ENCODE measurements at places on chromosomes 11 and 22.

- no peak for DNase-seq
Observed at GRCh38 chr11:35131886-35132285, 7.1 kb upstream of the CD44 start.

DNA sequence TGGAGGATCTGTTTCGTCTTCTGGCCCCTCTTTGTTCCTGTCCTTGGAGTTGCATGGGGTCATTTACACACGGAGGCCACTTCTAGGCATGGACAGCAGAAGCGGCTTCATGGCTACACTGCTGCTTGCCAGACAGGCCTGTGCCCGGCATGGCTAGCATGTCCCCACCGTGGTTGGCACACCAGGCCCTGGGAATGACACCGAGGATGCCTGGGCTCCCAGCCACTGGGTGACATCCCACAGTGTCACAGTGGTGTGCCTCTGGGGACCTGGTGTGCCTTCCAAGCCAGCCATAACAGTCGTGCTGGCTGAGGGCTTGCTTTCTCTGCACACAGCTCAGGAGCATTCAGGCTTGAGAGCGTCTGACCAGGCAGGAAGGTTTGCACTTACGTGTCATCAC lies 910.1 kb downstream of the TBC1D22A start:
- DNase-seq: no peak

DNA sequence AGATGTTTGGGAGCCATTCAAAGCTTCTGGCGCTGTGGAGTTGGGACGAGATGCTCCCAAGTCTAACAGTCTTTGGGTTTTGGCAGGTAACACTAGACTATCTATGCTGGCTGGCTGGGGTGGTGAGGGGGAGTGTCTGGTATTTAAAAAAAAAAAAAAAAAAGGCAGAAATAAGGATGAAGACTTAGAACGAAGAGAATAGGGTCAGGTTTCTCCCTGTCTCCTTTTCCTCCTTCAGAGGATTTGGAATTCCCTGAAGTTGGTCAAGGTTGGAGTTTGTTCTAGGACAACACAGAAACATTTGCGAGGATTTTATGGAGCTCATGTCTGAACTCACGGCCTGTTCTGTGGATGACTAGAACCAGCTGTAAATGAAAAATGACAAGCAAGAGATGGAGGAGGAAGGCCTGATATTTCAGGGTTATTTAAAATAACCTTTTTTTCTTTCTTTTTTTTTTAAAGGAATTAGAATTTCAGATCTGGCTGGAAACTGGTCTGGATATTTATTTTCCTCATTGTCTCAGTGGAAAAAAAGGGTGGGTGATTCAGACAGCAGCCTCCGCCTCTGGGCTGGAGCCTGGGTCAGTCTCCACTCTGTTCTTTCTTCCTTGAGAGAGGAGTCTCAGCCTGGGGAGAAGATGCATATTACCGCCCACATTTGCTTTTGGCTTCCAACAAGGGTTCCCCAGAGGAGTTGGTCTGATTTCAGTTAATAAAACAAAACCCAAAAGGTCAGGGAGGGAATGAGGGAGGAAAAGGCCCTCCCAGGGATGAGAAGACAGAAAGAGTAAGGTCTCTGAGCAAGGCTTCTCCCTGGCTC lies 80.1 kb downstream of the USP35 start:
- DNase-seq: no peak

GRCh38 chr22:44187652-44188230 lies 7.0 kb downstream of the PARVG start:
- no peak for DNase-seq

GRCh38 chr11:57641011-57641807 lies 8.5 kb downstream of the YPEL4 start:
- DNase-seq: peak; percentile 75

- no peak for DNase-seq
Observed at GRCh38 chr11:20277014-20277413, 86.5 kb upstream of the HTATIP2 start.

DNA sequence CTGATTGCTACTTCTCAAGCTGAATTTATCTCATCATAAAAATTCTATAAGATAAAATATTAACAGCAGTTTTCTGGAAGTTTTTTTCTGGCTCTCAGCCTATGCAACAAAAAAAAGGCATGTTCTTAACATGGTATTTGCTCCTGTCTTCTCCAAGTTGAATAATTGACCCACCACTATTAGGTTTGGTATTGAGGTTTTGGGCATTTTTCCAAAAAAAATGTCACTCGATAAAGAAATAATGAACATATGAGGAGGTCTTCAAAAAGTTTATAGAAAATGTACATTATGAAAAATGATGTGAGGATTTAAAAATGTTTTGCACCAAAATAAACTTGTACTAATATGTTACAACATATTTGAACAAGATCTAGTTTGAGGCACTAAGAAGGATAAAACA lies 808.6 kb upstream of the RAG2 start:
- no peak for DNase-seq

DNA sequence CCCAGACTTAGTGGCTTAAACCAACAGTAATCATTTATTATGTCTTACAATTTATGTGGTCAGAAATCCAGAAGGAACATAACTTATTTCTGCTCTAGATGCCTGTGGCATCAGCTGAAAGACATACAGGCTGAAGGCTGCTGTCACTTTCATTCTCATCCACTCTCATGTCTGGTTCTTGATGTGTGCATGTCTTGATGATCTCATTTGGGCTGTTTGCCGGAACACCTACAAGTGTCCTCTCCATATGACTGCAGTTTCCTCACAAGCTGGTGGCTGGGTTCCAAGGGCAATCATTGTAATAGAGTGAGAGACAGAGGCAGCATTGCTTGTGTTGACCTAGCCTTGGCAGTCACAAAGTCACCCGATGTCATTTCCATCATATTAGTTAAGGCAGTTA lies 1375.9 kb upstream of the RAG2 start:
- DNase-seq: peak; percentile 52

DNA sequence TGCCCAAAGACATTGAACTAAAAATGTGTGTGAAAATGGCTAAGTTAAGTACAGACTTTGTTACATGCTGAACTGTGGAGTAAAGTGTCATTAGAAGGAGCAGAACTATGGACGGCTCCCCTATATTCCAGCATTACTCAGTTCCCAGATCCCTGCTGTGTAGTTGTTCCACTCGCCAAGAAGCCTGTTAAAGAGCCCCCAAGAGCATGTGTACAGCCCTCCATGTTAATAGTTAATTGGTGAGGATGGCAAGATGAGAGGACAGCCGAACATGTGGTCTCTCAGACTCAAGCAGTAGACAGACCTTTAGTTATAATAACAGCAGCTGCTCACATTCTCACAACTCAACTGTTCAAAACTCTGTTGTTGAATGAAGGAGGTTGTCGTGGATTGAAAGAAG lies 127.4 kb downstream of the ELP4 start:
- DNase-seq: no peak

GRCh38 chr11:108524422-108524821 lies 26.2 kb upstream of the POGLUT3 start:
- DNase-seq: peak; percentile 35

DNA sequence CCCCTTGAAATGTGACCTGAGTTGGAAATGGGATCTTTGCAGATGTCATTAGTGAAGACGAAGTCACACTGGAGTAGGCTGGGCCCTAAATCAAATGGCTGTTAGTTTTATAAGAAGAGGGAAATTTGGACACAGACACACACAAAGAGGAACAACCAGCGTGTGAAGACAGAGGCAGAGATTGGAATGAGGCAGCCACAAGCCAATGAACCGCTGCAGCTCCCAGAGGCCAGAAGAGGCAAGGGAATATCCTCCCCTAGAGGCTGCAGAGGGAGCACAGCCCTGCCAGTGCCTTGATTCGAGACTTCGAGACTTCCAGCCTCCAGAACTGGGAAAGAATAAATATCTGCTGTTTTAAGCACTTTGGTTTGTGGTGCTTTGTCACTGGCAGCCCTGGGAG lies 484.5 kb downstream of the MN1 start:
- no peak for DNase-seq

GRCh38 chr11:116986521-116987105 lies 111.6 kb downstream of the SIK3 start:
- peak; percentile 71 for DNase-seq

DNA sequence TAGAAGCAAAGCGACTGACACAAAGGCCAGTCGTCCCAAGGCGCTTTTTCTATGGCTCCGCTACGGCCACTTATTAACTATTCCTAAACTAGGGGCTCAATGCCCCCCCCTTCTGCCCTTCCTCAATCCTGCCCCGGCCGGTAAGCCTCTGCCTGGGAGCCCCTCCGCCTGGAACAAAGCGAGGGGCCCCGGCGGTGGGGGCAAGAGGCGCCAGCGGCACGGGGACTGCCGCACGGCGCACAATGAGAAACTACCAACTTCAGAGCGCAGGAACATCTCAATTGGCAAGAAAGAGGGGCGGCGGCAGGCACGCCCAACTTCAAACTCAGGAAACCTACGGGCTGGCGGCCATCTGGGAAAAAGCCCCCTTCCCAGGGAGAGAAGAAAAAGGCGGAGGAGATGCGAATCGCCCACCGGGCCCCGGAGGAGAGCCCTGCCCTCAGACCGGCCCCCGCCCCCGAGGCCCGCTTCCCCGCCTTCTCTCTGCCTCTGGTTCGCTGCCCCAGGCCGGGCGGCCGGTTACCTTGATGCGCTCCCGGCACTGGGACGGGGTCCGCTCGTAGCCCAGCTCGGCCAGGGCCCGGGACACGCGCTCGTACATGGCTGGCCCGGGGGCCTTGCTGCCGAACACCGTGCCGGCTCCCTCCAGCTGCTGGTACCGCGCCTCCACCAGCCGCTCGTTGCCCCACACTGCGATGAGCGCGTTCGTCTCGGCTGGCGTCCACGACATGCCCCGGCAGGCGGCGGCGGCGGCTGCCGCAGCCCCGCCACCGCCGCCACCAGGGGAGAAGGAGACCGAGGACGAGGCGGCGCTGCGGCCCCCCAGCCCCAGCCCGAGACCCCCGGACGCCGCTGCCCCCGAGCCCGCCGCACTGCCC lies 619 bp downstream of the MSANTD2 start:
- DNase-seq: peak; percentile 6

- DNase-seq: peak; percentile 66
Observed at GRCh38 chr22:27435844-27436576, 365.5 kb downstream of the MN1 start.

GRCh38 chr11:34620820-34621792 lies at the start of gene EHF:
Gene EHF (plus strand): TSS chr11:34621093. CDS start chr11:34642631, 21,538 bp downstream.
- DNase-seq: no peak

DNA sequence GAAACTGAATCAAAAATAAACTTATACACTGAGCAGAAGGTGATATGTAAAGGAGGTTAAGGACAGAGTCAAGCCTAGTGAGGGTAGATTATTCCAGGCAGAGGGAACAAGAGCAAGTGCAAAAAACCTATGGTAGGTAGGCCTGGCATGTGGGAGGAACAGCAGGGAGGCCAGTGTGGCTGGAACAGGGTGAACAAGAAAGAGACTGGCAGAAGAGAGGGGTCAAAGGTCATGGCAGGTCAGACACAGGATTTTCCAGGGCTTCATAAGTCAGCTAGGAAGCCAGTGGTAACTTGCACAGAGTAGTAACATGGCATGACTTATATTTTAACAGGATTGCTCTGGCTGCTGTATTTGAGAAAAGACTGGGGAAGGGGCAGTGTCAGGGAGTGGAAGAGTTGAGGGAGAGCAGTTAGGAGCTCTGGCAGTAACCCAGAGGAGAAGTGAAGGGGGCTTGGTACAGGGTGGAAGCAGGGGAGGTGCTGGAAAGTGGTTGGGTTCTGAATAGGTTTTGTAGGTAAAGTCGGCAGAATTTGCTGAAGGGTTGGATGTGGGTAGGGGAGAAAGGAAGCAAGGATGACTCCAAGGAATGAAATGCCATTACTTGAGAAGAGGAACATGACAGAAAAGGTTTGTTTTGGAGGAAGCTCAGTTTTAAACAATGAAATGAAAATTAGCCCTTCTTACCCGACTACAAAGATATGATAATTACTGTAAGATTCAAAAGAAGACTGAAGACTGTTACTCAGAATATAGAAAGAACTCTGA lies 86.2 kb downstream of the ZNRF3 start:
- DNase-seq: no peak

- no peak for DNase-seq
Observed at GRCh38 chr22:45757068-45757467, 85.4 kb downstream of the ATXN10 start.

DNA sequence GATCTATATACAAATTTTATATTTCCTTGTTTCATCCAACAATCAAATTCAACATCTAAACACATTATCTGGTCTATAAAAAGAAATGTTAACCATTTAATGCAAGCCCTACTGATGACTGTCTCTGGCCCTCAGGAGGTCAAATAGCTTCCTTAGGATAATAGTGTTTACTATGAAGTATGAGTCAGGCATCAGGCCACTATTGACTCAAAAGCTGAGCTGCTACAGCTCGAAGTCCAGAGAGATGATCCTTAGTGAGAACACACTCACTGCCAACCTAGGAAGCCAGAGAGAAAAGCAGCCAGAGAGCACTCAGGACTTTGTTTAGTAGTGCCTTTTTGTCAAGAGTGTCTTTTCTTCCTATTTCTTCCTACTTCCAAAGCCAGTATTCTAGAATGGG lies 171.8 kb downstream of the SOX6 start:
- peak; percentile 84 for DNase-seq

DNA sequence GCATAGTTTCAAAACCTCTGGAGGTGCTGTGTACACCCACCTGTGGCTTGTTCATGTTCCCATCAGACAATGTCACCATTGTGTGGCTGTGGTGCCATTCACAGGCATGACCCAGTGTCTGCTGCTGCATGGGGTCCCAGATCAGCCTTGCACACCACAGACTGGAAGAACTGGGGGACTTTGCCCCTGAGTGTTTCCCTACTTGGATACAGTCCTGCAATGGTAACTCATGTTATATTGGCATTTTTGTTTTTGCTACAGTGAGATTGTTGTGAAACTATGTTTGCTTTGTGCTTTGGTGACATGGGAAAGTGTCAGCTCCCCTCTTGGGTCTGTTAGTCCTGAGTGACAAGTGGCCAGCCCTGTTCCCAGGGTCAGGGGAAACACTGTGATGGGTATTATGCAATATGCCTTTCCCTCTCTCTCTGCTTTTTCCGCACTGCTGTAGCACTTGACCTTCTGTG lies 108.8 kb downstream of the NAV2 start:
- no peak for DNase-seq

- no peak for DNase-seq
Observed at GRCh38 chr11:110339456-110340250, 43.2 kb upstream of the RDX start.

DNA sequence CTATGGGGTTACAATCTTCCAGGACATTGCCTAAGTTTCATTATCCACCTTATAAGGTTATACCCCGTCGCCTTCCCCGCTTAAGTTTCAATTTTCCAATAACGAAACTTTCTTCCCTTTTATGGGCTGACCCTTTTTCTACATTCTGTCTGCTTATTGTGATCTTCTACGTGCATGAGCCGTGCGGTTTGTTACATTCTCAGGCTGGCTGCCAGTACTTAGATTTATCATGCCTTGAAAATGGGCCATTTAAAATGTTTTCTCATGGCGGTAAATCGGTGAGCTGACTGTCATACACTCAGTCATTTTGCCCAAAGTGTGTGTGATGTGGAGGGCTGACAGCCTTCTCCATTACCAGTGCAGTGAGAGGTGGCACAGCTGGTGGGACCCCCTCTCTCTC lies 23.3 kb downstream of the DGCR6L start:
- no peak for DNase-seq

DNA sequence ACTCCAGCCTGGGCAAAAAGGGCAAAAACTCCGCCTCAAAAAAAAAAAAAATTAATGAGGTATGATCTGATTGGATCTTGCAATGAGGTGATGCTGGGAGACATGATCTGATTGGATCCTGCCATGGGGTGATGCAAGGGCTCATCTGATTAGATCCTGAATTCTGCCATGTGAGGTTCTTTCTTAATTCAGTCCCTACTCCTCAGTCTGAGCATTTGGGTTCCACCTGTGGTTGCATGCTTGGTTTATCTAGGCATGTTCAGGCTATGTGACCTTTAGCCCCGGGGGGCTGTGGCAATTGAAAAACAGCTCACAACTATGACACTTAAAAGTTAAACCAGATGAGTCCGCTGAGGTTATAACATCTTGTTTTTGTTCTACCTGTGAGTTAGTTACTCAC lies 4.8 kb upstream of the TRIM6 start:
- DNase-seq: no peak

Measured in amniotic epithelial cell (primary cell).